A549 treated with GW870086 at 1 μM for 4 hours (cell line): ENCODE measurements at places on chromosomes 7 and 10. TPM values are rescaled to one million over a fixed set of nuclear protein-coding genes. Genes with fewer than 3 reads are reported as not detected.

The TAF5 gene
- 2.4 to 3.6 TPM (median 3.2 TPM) in 5 replicates for total RNA-seq

The NANOS1 gene
- 2.4 to 4.0 TPM (median 3.5 TPM) in 5 replicates for total RNA-seq

The MMP21 gene
- total RNA-seq: not detected in 5 replicates

The SH2B2 gene
- total RNA-seq: 2.1 to 3.8 TPM (median 3.6 TPM) in 5 replicates

The UBTD1 gene
- total RNA-seq: 16.5 to 19.5 TPM (median 18.7 TPM) in 5 replicates

The FOXI2 gene
- total RNA-seq: not detected in 5 replicates

The GARIN1A gene
- 0.25 to 0.73 TPM (median 0.53 TPM) in 5 replicates for total RNA-seq

The CYP2E1 gene
- total RNA-seq: 0.16 to 0.32 TPM (median 0.28 TPM) in 4 of 5 replicates, not detected in the other

The EVX1 gene
- total RNA-seq: 0.09 to 0.27 TPM (median 0.11 TPM) in 5 replicates

The GAD2 gene
- total RNA-seq: not detected in 5 replicates

The EPHA1 gene
- 0.15 to 0.29 TPM in 2 of 5 replicates, not detected in the others for total RNA-seq

The LRIT1 gene
- total RNA-seq: not detected in 5 replicates
